AG09319 (cell line): ENCODE measurements at places on chromosomes 7 and 10.
A peak's percentile ranks its signal among the peaks of the same experiment; 100 is the strongest.

DNA sequence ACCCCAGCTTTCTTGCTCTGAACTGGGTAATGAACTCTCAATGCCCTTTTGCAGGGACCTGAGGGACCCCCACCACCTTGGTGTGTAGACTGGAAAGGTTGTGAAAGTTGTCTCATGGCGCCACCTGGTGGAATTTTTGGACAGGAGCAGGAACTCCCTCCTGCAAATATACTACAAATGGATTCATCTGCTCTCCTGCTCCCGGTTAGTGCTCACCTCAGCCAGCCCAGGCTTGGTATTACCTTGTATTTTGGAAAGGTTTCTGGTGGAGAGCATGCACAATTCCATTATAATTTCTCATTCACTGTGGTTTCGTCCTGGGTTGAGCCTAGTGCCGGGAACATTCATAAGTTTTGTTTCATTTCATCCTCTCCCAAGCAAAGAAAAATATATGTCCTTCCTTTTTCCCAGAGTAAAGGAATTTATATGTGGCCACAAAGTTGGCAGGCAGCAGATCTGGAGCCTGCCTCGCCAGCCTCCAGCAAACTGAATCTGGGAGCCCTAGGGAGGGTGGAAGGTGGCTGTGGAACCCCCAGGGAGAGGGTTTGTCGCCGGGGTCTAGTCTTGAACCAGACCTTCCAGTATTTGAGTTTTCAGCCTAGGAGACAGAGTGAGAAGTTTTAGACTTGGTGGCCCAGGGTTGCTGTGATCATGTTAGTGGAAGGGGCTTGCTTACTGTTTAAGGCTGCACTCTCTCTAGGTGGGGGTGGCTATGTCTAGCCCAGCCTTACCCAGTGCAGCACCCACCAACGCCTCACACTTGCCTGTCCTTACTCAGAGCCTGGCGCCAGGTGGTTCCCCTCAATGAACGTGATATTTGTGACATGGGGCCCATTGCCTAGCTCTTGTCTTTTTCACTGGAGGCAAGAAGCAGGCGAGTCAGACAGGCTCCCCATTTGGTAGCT is 9.5 kb downstream of the FAM241B start:
- DNase-seq, result peak; percentile 20

DNA sequence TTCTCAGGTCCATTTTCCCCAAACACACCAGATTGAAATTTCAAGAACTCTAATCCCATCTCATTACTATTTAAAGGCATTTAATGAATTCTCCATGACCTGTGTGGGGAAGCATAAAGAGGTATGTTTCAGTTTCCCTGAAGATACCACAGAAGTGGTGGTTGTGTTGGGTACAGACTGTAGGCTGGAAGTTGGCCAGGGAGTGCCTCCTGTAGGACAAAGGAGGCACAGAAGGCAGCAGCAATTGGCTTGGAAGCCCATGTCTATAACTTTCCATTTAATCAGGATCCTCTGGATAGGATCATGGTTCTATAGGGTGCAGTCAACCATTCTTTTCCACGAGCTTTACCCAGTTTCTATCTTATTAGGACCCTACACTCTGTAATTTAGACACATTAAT is 8.6 kb upstream of the BET1 start:
- DNase-seq, result no peak

DNA sequence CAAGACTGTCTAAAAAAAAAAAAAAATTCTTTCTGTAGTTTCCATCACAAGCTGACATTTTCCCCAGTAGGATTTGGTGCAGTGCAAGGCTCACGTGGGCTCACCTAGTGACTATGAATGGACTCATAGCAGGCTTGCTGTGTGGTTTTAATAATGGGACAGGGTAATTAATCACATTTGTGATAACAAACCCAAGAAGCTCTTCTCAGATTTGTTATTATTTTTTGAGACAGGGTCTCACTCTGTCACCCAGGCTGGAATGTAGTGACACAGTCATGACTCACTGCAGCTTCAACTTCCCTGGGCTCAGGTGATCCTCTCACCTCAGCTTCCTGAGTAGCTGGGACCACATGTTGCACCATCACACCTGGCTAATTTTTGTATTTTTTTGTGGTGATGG is 40.0 kb downstream of the NACAD start:
- DNase-seq, result no peak

DNA sequence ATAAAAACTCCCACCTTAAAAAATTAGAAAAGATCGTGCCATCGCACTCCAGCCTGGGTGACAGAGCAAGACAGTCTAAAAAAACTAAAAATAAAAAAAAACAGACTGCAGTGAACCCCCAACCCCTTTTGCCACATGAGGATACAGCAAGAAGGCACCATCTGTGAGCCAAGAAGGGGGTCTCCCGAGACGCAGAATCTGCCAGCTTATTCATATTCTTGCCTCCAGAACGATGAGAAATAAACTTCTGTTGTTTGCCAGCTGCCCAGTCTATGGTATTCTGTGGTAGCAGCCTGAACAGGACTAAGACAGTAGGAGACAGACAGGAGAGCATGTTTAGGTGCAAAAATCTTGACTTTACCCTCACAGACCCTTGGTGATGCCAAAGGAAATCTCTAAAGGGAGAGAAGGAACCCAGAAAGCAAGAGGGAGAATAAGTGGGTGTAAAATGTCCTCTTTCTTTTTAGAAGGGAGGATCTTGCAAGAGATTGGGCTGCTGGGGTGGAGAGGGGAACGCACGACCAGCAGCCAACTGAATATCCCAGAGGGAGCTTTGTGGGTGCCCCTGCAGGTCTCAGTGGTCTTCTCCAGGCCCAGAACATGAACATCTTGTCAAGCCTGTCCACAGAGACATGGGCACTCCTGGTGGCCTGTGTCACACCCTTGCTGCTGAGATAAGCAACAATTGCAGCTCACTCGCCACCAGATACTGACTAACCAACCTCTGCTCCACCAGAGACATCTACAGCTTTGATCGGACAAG is 400.7 kb upstream of the FOXK1 start:
- no peak for DNase-seq

DNA sequence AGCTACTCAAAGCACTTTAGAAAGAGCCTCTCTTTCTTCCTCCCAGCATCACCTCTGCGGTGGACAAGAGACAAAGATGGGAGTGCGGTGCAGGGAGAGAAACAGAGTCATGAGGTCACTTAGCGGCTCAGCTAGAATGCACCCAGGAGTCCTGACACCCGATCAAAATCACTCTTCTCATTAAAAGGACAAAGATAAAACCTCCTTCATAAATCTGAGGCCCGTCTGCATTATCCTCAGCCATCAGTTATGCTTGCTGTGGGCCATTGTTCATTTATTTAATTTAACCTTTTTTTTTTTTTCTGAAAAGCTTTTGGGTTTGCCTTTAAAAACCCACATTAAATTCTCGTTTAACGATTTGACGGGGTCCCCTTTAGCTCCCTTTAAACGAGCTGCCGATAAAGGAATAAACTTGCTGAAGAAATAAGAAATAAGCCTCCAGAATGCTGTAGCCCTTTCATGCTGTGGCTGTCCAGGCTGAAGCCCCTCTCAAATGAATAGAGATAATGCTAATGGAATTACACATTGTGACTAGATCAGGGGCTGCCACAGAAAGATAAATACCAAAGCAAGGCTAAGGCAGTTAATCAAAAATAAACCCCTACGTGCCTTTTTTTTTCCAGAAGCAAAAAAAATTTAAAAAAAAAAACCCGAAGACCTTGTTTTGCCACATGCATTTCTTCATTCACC is 16.1 kb upstream of the PLXNA4 start:
- DNase-seq, result no peak

DNA sequence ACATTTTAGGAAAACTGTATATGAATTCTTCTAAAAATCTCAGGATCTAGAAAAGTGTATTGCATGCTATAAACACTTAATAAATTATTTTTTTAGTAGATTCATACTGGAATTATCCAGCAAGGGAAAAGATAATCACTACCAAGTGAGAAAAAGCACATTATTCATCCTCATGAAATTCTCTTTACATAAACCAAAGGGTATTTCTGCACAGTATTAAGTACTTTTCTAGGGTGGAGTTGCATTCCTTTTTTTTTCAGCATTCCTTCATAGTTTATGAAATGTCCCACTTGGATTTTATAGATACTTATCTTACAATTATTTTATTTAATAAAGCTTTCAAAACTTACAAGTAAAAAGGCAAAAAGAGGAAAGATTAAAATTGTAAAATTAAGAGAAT is 403.3 kb downstream of the HGF start:
- no peak for DNase-seq

DNA sequence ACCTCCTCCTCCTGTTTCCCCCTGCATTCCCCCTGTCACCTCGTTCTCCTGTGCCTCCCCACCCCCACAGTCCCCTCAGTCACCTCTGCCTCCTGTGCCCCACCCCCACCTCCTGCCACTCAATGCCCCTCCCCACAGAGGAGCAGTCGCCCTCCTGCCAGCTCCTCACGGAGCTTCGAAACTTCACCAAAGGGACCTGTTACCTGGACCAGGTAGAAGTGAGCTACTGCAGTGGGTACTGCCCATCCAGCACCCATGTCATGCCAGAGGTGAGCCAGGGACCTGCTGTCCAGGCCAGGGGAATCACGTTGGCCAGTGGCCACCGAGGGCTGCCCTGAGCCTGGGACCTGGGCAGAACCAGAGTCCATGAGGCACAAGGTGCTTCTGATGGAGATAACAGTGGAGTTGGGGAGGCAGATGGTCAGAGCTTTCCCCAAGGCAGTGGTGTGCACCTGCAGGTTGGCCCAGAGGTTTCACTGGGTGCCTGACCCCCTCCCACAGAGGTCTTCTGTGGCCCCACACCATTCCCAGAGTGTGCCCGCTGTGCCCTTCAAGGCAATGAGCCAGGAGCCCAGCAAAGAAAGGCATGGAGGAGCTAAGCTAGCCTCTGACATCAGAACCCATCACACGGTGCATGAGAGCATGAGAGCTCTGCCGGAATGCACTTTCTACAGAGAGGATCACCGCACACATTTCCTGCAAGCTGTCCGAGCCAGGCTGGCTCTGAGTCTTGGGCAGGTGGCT is 7.0 kb upstream of the ZNF862 start:
- DNase-seq, result no peak

DNA sequence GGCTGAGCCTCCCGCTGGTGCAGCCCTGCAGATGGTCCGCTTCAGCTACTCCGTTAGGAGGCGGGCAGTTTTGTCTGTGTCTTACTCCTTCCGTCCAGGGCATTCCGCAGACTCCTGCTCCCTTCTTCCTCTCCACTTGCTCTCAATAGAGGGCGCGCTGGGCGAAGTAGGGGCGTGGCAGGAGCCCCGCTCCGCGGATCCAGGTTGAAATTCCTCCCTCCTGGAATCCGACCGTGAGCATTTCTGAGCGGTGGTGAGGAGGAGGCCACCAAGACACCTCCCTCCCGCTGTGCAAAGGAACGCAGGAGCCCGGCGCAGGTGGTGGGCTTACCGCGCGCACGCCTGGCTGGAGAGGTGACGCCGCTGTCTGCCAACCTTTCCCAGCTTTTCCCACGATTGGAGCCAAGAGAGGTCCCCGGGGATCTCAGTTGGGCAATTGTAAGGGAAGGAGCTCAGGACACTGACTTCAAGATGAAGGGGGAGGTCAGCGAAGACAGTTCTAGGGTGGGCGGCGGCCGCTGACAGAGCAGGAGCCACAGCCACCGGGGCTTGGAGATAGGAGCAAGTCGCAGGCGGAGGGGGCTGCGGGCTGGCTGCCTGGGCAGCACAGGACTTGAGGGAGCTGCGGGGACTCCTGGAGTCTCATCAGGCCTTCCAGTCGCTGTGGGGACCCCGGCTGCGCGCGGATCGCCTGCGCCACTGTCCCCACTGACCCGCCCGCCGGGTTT is 1011.3 kb downstream of the XPNPEP1 start:
- DNase-seq, result no peak

- no peak for DNase-seq
Measured at GRCh38 chr7:131507592-131508331, 48.7 kb downstream of the PODXL start.

GRCh38 chr10:101575580-101576210 is 12.4 kb downstream of the POLL start:
- DNase-seq, result no peak

- no peak for DNase-seq
Measured at GRCh38 chr10:103333934-103334520, 16.9 kb downstream of the PCGF6 start.

GRCh38 chr10:44310762-44311562 is 73.9 kb downstream of the CXCL12 start:
- no peak for DNase-seq

GRCh38 chr7:131692131-131692960 is 135.9 kb upstream of the PODXL start:
- DNase-seq, result no peak

GRCh38 chr7:94360926-94361325 is 33.8 kb upstream of the COL1A2 start:
- no peak for DNase-seq

GRCh38 chr10:19788075-19788686 is 28.1 kb upstream of the PLXDC2 start:
- peak; percentile 23 for DNase-seq

DNA sequence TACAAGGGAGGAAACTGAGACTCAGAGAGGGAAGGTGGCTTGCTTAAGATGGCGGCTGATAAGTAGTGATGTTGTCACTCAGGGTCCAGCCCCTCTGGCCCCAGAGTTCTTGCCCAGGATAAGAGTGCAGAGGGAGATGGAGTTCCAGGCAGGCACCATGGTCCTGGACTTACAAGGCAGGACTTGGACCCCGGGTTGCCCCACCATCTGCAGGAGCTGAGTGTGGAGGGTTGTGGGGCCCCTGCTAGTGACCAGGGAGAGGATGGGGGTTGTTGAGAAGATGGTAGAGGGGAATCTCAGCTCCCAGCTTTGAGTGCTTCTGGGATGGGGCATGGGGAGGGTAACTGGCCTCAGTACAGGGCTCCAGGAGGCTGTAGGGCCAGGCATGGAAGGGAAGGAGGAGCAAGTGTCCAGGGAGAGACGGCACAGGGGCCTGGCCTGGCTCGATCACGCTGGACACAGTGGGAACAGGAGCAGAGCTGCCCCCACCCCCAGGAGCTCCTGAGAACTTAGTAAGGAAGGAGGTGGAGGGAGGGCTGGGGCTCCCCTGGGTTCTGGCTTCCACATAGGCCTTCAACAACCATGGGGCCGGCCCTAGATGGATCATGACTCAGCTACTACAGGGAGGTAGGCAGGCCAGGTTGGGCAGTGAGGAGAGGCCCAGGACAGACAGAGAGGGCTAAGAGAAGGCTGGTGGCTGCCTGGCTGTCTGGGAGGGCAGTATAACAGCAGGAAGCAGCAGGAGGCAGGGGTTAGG is 28.2 kb downstream of the PPIF start:
- no peak for DNase-seq

GRCh38 chr10:73810358-73810734 is 1.1 kb downstream of the NDST2 start:
- DNase-seq, result no peak

DNA sequence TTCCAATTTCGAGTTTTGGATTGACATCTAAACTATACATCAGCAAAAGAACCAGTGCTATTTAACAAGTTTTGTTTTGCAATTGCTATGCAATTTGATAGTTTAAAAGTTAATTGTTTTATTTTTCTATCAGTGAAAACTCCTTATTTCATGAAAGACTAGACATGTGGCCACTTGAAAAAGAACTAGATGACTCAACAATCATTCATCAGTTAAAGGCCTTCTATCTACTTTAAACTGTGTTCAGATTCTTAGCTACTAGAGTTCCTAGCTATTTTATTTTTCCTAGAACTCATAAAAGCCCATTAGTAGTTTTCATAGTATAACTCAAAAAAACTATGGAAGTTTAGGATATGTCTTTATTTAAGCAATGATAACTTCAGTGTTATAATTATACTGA is 104.6 kb upstream of the LSM8 start:
- DNase-seq, result no peak
